ENCODE measurements at places on chromosomes 3 and 15. TPM values are rescaled to one million over a fixed set of nuclear protein-coding genes. Genes with fewer than 3 reads are reported as not detected.

TTLL13 gene
- total RNA-seq = not detected

LMAN1L gene
- not detected for total RNA-seq

TMEM158 gene
- total RNA-seq = 2.1 TPM

IGSF10 gene
- total RNA-seq = 32.4 TPM

PLCB2 gene
- 61.2 TPM for total RNA-seq

PEX11A gene
- total RNA-seq = 9.1 TPM

ADAMTS9 gene
- total RNA-seq = 30.1 TPM

KNL1 gene
- total RNA-seq = 0.61 TPM

SNTN gene
- total RNA-seq = not detected

C15orf62 gene
- total RNA-seq = 0.96 TPM

GASK1A gene
- total RNA-seq = 3.9 TPM

CLSTN2 gene
- 3.0 TPM for total RNA-seq

CRYGS gene
- total RNA-seq = 3.8 TPM

EID1 gene
- 95.3 TPM for total RNA-seq

ZNF860 gene
- 1.6 TPM for total RNA-seq

FILIP1L gene
- total RNA-seq = 43.2 TPM

MASP1 gene
- 5.9 TPM for total RNA-seq

CIDEC gene
- not detected for total RNA-seq

SLC12A8 gene
- 11.8 TPM for total RNA-seq

OR5H14 gene
- total RNA-seq = not detected

DNAJB11 gene
- 43.8 TPM for total RNA-seq

SLITRK3 gene
- 0.09 TPM for total RNA-seq

STAC gene
- 25.3 TPM for total RNA-seq

AADAC gene
- total RNA-seq = 3.2 TPM

HRH1 gene
- total RNA-seq = 12.0 TPM

NGLY1 gene
- 33.4 TPM for total RNA-seq

ZNF501 gene
- total RNA-seq = 4.5 TPM

LMLN gene
- 7.3 TPM for total RNA-seq

DUOX1 gene
- 327 TPM for total RNA-seq

DAZL gene
- total RNA-seq = not detected

PARL gene
- 44.8 TPM for total RNA-seq

ACAD9 gene
- total RNA-seq = 43.0 TPM

TTC21A gene
- 11.6 TPM for total RNA-seq

CDCP1 gene
- total RNA-seq = 19.1 TPM

KCTD6 gene
- 8.2 TPM for total RNA-seq

All from upper lobe of right lung (tissue), 1 donor.